ENCODE measurements at places on chromosomes 13 and 19.
A peak's percentile ranks its signal among the peaks of the same experiment; 100 is the strongest.

DNA sequence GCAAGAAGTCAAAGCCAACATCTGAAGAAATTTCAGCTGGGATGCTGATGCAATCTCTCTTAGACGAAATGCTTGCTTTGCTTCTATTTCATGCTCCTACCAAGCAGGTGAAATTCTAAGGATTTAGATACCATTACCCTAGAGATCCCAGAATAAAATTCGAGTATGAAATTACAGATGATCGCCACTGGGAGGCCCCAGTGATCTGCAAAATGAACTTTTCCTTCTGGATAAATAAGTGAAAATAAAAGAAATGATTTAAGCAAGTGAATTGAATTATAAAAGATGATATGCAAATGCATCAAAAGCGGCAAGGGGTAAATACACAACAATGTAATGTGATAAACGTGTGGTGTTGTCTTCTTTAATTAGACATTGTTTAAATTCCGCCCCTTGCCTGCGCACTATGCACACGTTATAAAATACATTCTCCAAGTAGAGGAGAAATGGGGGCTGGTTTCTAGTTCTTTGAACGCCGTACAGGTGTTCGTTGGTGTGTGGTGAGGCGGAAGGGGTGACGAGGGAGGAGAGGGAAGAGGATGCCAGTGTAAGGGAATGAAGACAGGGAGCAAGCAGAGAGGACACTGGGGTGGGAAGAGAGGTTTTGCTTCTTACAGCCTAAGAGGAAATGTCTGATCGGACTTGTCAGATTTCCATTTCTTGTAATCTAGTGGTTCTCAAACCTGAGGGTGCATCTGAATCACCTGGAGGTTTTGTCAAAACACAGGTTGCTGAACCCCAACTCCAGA, 58.0 kb downstream of the ERCC5 start:
- DNase-seq = no peak

DNA sequence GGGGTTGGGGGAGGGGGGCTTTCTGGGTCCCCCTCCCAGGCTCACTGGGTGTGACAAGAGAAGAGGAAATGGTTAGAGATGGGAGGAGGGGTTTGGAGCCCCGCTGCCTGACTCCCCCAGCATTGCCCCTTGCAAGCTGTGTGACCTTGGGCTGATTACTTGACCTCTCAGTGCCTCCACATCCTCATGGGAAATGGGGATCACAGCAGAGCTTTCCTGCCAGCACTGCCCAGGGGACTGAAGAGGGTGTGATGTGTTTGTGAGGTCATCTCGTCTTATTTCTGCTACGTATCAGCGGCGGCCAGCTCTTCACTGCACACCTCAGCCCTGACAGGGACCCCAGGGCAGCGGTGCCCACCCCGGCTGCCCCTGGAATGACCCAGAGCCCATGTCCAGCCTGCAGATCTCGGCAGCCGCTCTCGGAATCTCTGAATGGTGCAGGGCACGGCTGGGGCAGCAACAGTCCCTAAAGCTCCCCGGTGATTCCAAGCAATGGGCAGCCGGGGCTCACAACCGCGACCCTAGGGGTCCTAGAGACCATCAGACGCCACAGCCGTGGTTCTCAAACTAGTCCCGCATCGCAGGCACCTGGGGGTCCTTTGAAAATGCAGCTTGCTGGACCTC, 8.4 kb downstream of the PNMA8B start:
- DNase-seq = no peak

- DNase-seq = no peak
Measured at GRCh38 chr13:103243495-103243894, 177.3 kb upstream of the SLC10A2 start.

GRCh38 chr13:36822785-36823184, 3.8 kb downstream of the RFXAP start:
- no peak for DNase-seq

- DNase-seq = no peak
Measured at GRCh38 chr19:2266183-2266993, 10.2 kb upstream of the JSRP1 start.

GRCh38 chr19:11693505-11694499, 44.9 kb downstream of the ZNF823 start:
- peak; percentile 79 for DNase-seq

DNA sequence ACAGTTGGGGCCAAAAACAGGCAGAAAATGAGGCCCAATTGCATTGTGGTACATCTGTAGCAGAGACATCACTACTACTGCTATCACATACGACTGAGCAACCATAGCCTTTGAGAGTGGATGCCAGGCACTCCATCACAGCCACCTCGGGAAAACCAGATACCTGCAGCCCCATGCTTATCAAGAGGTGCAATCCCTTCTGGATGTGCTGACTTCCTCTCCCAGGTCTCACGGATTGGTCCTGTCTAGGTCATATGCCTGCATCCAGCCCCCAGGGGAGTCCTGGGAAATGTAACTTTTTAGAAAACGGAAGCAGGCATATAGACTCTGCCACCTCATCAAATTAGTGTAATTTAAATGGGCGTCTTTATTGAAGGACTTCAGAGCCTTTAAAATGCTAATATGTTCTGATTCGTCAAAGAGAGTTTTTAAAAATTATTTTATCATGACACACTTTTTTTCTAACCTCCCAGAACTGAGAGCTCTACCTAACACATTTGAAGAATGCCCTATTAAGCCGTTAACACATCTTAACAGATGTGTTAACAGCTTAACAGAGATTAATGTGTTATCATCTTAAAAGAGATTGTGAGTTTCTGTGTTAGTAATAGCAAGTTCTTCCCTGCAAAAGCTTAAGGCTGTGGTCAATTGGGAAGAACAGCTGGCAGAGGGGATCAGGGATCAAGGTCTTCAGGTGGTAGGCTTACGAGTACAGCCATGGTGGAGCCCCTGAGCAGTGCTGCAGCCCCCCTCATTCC, 63.9 kb downstream of the DLEU7 start:
- DNase-seq = no peak

DNA sequence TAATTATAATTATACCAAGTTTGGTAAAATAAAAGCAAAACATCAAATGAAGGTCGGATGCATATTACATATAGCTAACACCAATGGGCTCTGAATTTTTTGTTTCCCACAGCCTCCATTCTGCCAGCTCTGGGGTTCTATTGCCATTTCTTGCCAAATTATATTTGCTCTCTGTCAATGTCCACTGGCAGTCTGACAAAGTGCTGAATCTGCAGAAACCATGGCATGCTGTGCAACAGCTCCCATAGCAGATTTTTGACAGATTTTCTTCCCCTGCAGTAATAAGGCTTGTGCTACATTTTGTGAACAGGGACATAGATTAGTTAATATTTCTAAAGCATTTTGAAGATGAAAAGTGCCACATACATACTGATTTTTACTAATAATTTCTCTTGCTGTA, 1102.1 kb downstream of the DIAPH3 start:
- DNase-seq = no peak

DNA sequence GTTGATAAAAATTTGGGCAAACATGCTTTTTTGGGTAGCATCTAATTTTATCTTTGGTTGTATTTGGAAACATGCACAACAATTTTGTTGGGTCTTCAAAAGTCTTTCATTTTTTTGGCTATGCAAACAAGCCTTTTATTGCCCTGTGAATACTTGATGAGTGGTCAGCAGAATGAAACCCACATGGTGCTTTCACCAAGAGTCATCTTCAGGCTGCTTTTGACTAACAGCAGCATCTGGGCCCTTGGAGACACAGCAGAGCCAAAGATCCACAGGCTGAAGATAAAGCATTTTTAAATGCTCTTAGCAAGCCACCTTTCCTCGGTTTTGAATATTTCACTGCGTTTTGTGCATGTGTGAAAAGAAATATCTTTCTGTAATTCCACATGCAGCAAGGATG, 154.9 kb downstream of the FGF9 start:
- no peak for DNase-seq

- DNase-seq = no peak
Measured at GRCh38 chr19:7643031-7643415, 6.1 kb downstream of the STXBP2 start.

- no peak for DNase-seq
Measured at GRCh38 chr13:33794576-33794975, 23.4 kb upstream of the RFC3 start.

GRCh38 chr13:77184455-77184854, 142.4 kb downstream of the MYCBP2 start:
- no peak for DNase-seq

GRCh38 chr19:46629546-46630025, 4.7 kb upstream of the PTGIR start:
- DNase-seq = no peak

GRCh38 chr13:95650696-95651095, 6.2 kb upstream of the DZIP1 start:
- no peak for DNase-seq

DNA sequence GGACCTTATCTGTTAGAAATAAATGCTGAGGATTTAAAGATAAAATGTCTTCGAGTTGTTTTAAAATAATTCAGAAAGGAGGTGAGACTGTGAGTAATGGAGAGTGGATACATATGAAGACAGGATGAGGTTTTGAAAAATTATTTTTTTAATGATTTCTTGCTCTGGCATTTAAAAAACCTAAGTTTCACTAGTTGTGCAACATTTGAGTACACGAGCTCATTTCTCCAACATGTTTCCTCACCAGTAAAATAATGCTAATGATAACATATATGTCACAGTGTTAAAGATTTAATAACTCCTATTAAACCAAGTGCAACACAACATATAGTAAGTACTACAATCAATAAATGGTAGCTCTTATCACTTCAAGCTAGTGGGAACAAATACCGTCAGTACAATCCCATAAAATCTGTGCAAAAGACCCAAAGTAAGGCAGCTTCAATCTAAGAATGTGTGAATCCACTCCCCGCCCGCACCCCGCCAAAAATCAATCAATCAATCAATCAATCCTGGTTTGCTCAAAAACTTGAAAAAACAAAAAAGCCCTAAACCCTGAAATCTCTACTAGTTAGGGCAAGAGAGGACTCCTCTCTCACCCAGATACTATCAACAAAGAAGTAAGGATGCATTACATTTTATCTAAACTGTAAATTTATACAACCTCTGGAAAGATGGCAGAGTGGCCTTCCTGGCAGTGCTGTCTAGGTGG, 1.3 kb downstream of the ALG5 start:
- no peak for DNase-seq

DNA sequence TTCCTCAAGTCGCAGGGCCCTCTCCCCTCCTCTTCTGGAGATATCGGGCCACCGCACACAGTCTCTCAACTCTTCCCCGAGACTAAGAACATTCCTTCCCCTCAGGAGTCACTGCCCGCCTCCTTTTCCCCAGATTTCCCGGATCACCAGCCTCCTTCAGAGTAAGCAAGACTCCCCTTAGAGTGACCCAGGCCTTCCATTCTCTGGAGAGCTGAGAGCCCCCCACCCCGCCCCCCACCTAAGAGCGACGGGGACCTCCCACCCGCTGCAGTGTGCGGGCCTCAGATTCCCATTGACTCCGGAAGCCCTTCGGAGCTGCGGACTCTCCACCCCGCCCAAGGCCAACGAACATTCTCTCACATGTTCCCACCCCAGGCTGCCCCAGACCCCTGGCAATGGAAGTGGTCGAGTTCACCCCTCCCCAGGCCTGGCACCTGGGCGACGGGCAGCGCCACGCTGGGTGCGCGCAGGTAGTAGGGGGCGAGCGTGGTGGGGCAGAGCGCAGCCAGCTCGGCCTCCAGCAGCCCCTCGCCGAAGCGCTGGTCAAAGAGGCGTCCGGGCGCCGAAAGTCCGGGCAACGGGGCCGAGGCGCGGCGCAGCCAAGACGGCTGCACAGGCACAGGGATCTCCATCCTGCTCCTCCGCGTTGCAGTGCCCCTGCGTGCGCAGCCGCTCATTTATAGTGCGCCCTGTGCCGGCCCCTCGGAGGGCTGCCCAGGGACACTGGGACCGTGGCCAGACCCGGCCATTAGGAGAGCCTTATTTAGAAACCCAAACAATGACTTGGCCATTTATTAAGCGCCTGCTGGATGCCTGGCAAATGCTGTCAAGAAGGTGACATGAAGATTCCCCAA, at the start of gene HSPB6:
Gene HSPB6, minus strand, starts transcription at position 653 of the 854 bp plus-strand sequence. Its CDS starts 21 bp downstream, at position 632.
- no peak for DNase-seq

DNA sequence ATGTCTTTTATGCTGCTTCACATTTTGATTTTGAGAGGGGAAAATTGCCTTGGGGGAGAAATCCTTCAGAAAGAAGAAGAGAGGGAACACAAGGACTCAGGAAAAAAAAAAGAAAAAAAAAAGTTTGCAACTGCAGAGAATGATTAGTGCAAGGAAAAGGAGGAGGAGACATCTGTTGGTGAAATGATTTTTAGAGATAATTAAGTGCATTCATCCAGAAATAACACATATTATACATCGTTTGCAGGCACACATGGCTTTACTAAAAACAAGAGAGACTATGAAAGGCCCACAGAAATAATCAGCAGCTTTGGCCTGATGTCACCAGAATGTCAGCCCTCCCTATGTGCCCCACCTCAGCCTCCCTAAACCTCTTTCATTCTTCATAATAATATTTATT, 1058.2 kb downstream of the PCDH9 start:
- no peak for DNase-seq

GRCh38 chr13:112655913-112656312, 33.9 kb upstream of the ATP11A start:
- DNase-seq = no peak

DNA sequence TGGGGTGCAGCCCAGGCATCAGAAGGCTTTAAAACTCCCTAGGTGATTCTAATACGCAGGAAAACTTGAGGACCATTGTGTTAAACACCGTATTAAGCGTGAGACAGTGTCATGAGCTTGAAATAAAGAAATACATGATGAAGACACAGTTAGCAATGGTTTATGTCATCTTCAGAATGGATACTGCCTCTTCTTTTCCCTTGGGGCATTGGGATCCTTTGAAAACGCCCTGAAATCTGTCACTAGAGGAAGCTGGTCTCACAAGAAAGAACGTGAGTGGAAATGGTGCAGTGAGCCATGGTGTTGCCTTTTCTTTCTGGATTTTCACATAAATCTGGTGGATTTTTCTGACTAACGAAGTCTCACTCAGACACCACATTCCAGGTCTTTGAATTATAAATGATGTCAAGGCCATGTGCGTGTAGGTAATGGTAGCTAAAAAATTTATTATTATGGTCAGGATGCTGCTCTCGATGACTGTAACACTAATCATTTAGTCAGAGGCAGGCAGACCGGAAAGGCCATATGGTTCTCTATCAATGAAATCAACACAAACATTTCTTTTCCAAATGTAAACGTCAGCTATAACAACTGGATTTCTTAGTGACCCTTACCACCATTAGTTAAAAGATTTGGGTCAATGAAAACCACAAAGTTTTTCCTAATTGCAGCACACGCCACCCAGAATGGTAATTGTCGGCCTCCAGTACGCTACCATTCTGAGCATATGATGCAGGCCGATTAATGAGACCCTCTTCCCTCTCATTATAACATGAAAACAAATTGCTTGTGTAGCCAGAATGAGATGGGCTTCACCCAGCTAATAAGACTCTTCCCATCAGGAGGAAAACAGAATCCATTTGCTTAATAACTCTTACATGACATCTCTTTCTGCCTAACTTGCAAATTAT, 105.6 kb downstream of the SLC7A1 start:
- DNase-seq = no peak

DNA sequence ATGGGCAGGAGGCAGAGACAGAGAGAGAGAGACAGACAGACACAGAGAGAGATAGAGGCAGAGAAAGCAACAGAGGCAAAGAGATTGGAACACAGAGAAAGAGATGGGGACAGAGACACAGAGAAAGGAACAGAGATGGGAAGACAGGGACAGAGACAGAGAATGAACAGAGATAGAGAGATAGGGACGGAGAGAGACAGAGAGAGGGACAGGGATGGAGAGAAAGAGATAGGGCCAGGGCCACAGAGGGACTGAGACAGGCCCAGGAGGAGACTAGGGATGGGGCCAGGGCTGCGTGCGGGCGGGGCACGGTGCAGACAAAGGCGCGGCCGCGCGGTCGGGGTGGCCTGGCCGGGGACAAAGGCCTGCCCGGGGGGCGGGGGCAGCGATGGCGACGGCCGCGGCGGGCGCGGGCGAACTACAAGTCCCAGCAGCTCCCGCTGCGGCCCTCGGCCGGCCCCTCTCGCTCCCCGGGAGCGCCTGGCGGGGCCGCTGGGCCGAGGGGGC, at the start of gene ZNF358:
Gene ZNF358, plus strand, starts transcription at position 459 of the 507 bp plus-strand sequence. CDS start 3,140 bp downstream, outside the sequence.
- DNase-seq = peak; percentile 81
